ENCODE measurements at places on chromosomes 1 and 21.

GRCh38 chr1:238438311-238439270, 547.9 kb upstream of the ZP4 start:
- no peak for DNase-seq

DNA sequence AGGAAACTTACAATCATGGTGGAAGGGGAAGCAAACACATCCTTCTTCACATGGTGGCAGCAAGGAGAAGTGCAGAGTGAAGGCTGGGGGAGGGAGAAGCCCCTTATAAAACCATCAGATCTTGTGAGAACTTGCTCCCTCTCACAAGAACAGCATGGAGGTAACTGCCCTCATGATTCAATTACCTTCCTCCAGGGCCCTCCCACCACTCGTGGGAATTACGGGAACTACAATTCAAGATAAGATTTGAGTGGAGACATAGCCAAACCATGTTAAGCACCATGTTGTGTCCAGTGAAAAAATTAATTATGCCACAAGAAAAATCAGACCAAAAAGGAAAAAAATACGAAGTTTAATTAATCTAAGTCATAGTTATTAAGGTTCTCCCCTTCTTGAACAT, 109.5 kb downstream of the CLDN17 start:
- no peak for DNase-seq

- DNase-seq = no peak
Observed at GRCh38 chr1:83034851-83035250, 964.1 kb downstream of the TTLL7 start.

DNA sequence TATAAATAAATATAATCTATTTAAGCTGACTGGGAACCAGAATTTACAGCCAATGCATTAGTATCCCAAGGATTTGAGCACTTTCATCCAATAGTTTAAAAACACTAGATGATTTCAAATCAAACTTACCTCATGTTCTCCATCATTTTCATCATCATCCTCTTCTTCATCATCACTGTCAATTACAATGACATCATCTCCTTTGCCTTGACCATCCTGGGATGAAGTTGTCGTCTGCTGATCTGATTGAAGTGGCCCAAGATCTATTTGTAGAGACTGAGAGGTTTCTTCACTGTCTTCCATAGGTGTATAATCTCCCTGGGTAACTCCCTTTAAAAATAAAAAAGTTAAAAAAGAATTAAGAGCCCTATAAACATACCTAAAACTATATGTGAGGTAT, 47.7 kb downstream of the TPR start:
- no peak for DNase-seq

GRCh38 chr1:85708829-85709227, 595 bp upstream of the ZNHIT6 start:
- DNase-seq = no peak

DNA sequence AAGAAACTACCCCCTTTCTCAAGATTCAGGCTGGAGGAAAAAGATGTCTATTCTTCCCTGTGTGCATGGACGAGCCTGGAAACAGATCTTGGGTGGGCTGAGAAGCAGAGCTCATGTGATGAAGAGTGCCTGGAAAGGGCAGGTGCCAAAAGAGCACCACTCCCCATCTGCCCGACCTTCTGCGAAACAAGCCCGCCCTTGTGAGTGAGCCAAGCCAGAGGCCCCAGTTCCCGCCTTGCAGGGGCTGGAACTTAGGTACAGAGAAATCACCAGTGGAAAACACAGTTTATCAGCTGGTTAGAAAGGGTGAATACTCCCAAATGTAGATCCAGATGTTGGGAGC, 26.7 kb upstream of the A3GALT2 start:
- DNase-seq = no peak

GRCh38 chr1:11649237-11649623, 5.0 kb downstream of the FBXO2 start:
- no peak for DNase-seq

DNA sequence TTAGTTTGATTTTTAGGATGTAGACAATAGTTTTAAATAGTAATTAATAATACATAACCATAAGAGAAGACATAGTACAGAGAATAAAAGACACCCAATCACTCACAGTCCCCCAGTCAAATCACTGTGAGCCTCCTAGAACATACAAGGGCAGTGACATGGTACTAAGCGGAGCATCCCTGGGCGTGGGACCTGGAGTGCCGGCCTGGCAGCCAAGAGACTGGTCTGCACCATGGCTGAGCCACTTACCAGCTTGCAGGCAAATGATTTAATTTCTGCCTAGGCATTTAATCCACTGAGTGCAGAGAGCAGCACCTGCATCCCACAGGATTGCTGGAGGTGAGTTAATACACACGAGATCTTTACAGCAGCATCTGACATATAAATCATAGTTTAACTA, 20.4 kb downstream of the SDHB start:
- no peak for DNase-seq

DNA sequence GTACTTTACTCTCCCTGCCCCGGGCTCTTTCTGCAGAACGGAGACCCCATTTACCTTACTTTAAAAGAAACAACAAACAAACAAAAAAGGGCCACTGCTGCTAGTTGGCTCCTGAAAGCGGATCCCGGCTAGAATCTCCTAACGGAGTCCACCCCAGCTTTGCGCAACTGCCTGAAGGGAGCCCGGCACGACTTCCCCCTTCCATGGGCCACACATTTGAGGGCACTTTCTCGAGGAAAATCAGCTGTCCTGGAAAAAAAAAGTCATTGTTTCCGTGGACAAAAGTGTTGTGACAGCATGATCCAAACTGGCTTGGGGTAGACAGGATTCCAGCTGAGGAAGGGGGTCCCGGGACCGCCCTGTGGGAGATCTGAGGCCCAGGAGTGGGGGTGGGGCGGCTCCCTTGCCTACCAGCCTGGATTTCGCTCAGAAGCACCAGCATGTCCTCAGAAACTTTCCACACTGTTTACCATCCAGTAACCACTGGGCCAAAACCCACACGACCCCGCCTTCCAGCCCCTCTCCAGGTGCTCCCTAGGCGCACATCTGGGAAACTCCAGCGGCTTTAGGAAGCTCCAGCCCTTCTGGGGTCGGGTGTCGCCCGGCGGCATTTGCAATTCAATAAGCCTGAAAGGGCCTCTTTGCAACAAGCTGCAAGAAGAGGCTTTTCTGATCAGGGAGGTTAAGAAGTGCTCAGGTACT, 4.8 kb downstream of the RIPK4 start:
- no peak for DNase-seq

DNA sequence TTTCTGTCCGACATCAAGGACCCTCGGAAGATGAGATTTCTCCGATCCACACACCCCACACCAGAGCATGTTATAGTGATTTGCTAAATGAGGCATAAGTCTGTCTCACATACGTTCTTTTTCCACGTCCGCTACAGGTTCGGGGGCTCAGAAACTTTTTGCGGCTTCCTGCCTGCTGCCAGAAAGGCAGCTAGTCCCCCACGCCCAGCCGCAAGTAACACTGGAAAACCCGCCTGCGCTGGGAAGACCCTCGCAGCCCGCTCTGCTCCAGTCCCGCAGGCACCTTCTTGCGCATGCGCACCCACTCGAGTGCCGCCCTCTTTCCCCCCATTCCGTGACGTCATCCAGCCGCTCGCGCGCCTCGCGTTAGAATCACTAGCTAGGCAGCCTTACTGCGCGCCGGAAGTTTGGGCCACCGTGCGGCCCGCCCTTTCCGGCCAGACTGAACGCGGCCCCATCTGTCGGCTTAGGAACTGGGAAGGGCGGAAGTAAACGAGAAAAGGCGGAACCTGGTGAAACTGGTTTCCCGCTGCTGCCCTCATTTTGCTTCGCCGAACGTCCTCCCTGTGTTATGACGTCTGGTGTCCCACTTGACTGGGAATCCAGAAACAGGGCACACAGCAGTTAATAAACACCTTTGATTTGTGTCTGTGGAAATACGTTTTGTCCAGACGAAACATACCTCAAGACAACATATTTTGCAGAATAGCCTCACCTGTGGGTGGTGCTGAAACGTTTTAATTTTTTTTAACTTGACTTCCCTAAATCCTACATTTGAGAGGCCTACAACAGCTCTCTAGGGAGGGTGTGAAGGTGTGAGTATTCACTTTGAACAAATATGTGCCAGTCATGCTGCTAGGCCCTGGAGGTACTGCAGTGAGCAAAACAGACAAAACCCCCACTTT, at the start of gene C1orf74:
TSS of gene C1orf74 (minus strand) at position 295 of the 905 bp plus-strand sequence. CDS start 925 bp downstream, outside the sequence.
- DNase-seq = peak; percentile 98

GRCh38 chr1:61091455-61091854, 9.1 kb downstream of the NFIA start:
- DNase-seq = no peak

- DNase-seq = peak; percentile 26
Observed at GRCh38 chr1:74673351-74674111, at the start of gene ERICH3. Gene ERICH3, minus strand, starts transcription at chr1:74673792. Its CDS starts 273 bp downstream, at chr1:74673519.

DNA sequence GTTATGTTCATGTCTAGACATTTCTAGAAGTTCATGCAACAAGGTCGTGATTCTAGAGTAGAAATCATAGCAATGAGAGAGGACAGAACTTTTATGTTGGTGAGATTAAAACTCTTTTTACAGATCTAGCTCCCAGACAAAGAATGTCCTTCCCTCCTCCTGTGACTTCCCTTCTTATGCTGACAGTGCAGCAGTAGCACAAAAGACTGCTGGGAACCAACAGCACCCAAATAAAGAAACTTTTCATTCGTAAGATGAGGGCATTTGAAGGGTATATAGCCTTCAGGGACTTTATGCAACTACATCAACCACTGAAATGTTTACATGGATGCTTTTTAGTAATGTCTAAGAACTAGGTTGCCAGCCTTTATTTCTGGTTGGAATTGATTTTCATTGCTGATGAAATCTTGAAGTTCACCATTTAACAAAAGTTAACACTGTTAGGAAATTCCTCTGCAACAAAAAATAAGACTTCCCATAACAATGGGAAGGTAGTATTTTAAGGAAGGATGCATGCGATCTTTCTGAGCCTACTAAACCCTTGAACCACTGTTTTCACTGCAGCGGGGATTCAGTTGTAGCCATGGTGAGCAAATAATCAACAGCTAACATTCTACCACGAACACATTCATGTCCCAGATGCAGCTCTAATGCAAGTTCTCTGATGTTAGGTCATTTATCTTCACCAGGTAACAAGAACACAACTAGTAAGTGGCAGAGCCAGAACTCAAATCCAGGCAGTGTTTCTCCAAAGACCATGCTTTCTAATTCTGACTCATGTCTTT, 672.8 kb downstream of the PTPRC start:
- no peak for DNase-seq

GRCh38 chr1:206823727-206824126, 41.7 kb upstream of the IL20 start:
- DNase-seq = no peak

DNA sequence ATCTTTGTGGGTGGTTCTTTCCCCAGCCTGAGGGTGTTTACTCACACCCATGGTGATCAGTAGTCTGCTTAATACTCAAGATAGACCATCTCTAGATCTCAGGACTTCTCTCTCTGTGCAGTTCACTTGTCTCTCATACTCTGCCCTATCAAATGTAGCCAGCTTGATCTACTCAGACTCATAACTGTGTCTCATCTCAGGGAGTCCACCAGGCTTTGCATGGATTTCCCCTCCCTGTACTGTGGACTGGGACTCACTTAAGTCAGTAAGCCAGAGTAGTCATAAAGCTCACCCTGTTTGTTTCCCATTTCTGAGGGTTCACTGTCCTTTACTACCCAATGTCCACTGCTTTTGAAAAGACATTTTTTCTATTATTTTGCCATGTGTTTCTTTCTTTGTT, 41.8 kb downstream of the LYPLAL1 start:
- DNase-seq = no peak

DNA sequence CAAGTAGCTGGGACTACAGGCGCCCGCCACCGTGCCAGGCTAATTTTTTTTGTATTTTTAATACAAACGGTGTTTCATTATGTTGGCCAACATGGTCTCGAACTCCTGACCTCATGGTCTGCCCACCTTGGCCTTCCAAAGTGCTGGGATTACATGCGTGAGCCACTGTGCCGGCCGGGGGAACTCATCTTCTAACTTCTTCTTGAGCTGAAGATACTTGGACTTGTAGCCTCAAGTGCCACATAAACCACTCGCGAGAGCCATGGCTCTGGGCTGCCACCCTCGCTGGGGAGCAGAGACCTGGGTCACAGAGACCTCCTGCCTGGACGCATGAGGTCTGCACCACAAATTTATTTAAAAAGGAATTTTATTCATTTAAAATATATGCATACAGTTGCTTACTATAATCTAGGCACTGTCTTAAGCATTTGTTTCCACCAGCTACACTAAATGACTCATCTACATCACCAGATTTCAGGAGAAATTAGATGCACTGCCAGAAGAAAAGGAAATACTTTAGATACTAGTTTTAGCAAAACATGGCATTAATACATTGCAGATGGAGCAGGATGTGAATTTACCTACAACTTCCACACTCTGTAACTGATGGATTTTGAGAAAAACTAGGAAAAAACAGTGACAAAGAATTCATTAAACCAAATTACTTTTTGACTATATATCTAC, 29.9 kb upstream of the PUM1 start:
- DNase-seq = no peak

- no peak for DNase-seq
Observed at GRCh38 chr1:39016604-39017171, 9.5 kb upstream of the NDUFS5 start.

- DNase-seq = no peak
Observed at GRCh38 chr1:112603541-112603940, 15.4 kb downstream of the ST7L start.

DNA sequence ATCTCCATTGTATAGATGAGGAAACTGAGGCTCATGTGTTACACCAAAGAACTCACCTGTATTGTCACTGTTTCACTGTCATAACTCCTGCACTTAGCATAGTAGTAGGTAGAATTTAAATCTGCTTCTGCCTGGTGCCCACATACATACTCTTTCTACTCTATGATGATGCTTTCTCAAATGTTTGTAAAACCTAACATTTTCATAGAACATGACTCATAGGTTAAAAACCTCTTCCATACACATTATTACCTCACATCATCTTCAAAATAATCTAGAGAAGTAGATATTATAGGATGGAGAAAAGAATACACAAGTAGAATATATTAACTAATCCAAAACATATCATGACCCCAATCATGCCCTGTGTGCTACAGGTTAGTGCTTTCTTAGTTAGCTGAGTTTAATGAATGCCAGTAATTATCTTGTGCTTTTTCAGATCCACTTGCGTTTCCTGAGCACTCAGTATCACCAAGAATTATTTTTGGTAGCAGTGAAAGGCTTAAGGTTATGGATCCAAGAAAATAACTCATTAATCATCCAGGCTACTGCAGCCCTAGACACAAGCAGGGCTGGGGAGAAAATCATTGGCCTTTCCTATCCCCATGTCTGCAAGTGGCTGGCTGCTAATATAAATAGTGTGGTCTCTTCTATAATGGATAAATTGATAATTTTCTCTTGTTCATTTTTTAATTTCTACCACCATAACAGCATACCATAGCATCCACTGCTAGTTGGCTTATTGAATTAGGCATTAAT, 156.9 kb downstream of the LRRC40 start:
- DNase-seq = no peak

GRCh38 chr1:224736619-224737352, 120.7 kb downstream of the CNIH3 start:
- DNase-seq = peak; percentile 76

- DNase-seq = no peak
Observed at GRCh38 chr21:37348664-37349063, 17.9 kb upstream of the DYRK1A start.

GRCh38 chr1:46300673-46301405, 2.6 kb downstream of the LRRC41 start:
- DNase-seq = no peak
